Activated T-helper 2 cell treated with anti-CD3 and anti-CD28 coated beads, Interferon-gamma antibody, Interleukin-2, Interleukin-4, amounts not matched to agents 10 μg/mL and 5 μg/mL and 100 μg/mL, durations not matched to agents 14 hours and 24 hours and 36 hours (primary cell): ENCODE measurements at places on chromosomes 5 and 9.

- DNase-seq: no peak
Measured at GRCh38 chr5:171336521-171337209, 27.6 kb downstream of the TLX3 start.

DNA sequence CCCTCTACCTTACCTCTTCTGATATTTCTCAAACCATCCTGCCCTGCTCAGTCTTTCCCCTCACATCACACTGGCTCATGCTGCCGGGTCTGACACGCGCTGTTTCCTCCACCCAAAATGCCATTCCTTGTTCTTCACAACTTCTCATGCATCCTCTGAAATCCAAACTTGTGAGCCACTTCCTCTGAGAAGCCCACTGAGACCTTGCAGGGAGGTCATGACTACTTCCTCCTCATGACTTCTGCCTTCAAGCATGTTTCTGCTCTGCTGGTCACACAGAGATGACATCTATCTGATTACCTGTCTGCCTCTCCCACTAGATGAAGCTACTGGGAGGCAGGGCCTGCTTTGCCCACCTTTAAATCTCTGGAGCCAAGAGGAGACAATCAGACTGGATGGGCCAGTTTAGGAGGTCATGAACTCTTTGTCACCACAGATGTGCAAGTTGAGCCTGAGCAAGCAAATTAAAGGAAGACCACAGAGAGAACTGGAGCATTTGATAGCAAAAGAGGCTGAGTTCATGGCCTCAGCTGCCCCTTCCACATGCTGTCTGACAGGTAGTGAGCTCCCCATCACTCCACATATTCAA lies 119.8 kb upstream of the TBC1D2 start:
- no peak for DNase-seq

DNA sequence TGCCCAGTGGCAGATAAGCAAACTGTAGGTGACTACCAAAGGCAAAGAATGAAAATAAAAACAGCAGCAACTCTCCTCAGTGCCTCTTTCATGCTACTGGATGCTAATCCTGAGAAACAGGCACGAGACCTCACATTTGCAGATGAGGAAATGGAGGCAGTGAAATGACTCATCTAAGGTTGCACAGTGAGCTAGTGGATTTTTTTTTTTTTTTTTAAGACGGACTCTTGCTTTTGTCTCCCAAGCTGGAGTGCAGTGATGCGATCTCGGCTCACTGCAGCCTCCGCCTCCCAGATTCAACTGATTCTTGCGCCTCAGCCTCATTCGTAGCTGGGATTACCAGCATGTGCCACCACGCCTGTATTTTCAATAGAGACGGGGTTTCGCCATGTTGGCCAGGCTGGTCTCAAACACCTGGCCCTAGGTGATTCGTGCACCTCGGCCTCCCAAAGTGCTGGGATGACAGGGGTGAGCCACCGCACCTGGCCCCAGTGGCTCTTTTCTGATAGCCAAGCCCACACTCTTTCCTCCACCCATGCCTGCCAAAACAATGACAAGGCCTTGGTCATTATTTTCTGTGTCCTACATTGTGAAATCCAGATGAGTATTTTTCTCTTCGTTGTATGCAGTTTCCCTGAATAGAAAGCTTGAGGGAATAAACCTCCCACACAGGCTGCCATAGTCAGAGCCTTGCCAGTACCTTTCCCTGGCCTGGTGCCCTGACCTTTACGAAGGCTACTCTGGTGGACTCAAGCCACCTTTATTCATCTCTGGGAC lies 19.2 kb downstream of the DOCK2 start:
- no peak for DNase-seq

- DNase-seq: no peak
Measured at GRCh38 chr9:77807281-77807683, 159.2 kb upstream of the GNA14 start.

DNA sequence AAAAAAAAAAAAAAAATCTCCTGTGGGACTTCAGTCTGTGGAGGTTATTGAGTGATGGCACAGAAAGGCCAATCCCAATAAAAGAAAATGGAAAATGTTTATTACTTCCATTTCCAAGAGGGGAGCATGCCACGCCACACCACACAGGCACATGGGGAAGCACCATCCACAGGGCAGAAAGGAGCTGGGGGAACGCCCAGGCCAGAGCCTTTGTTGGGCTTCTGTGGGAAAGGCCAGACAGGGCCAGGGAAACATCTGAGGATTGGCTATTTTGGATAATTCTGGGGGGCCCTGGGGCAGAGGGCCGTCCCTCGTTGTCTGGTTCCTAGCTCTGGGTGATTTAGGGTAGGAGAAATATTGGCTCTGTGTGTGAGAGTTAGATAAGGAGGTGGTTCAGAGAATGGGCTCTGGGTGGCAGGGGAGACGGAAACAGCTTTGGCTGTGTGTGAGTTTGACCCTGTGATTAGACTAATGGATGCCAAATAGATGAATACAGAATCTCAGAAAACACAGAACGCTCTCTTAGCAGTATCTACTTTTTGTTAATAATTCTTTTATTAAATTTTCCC lies 49.0 kb upstream of the ABL1 start:
- DNase-seq: no peak

DNA sequence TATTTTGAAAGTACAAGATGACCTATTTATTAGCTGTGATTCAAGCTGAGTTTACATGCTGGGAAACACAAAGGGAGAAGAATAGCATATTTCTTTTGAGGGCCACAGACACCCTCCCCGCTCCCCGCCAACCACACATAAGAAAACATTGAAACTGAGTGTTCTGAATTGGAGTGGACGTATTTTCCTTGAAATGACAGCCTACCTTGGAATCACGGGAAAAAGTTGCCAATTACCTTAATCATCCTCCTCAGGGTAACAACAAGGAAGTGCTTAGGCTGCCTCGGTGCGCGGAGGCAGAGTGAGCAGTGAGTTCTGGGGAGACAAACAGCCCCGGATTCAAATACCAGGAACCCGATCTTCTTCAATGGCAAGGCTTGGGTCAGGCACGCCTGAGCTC lies 31.4 kb downstream of the CFAP77 start:
- DNase-seq: no peak

- DNase-seq: no peak
Measured at GRCh38 chr9:14336244-14336643, 22.3 kb upstream of the NFIB start.

- no peak for DNase-seq
Measured at GRCh38 chr5:150264667-150265603, 24.6 kb downstream of the CAMK2A start.

DNA sequence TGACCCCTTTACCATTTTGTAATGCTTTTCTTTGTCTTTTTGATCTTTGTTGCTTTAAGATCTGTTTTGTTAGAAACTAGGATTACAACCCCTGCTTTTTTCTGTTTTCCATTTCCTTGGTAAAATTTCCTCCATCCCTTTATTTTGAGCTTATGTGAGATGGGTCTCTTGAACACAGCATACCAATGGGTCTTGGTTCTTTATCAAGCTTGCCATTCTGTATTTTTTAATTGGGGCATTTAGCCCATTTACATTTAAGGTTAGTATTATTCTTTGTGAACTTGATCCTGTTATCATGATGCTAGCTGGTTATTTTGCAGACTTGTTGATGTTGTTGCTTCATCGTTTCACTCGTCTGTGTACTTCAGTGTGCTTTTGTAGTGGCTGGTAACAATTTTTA lies 337.3 kb downstream of the SPATA31D1 start:
- DNase-seq: no peak

DNA sequence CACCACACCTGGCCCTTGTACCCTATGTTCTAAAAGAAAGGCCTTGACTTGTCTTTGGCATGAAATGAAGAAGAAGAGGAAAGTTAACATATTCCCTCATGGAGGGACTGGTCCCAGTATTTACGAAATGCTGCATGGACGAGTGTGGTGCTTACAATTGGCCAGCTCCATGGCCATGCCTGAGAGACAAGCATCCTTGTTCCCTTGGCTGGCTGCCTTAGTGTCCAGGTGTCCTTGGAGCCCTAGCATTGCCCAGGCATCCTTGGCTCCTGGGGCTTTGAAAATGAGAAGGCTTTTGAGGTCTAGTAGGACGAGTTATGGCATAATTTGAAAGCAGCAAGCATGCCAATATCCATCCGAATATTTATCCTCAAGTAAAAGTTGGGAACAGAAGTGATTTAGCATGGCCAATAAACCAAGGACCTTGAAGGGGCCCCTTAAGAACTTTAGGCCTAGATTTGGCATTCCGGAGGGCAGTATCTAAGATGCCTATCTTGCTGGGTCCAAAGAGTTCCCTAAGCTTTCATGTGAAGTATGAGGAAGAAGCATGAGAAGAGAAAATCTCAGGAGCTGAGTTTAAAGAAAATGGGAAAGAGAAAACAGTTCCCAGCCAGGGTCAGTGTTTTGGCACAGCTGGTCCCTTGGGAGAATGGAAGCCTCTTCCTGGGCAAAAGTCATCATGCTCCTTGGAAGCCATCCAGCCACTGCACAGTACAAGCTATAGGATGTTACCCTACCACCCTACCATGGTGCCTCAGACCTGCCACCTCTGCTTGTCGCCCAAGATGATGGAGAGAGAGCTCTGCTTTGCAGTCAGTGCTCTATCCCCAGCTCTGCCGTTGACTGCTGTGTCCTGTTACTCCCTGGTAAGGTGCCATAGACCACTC lies 91.0 kb downstream of the AOPEP start:
- DNase-seq: no peak

DNA sequence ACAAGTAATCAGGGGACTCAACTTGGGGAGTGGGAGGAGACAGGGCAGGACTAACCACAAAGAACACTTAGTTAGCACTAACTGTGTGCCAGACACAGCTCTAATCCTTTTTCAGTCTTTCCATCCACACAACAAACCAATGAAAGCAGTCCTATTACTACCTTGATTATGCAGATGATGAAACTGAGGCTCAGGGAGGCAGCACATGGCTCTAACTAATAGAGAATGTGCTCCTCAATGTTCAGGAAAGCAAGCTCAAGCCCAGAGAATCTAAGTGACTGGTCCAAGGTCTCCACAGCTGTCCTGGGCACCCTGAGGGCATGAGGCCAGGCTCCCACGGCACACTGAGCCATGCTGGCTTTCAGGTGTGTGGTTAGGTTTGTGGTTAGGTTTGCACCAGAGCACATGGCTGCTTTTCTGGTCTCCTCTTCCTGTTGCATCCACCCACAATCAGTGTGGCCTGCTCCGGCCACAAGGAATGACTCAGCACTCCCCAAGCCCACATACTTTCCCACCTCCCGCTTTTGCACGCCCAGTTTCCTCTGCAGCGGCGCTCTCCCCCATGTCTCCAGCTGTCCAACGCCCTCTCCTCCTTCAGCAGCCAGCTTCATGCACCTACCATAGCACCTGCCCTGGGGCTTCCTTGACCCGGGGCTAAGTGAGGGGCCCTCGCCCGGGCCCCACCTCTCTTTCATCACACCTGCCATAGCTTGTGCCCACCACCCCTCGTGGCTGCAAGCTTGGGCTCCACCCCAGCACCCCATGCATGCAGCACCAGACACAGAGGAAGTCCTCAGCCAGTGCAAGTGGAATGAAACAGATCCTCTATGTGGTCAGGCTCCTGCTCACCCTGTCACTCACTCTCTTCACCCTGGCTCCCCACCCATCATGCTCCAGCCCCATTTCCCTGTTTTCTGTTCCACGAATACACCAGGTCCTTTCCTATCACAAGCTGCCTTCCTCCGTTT lies 133.1 kb downstream of the GABBR2 start:
- DNase-seq: peak; percentile 17

- no peak for DNase-seq
Measured at GRCh38 chr5:135171336-135171735, 137.3 kb upstream of the PITX1 start.

GRCh38 chr5:107808671-107809137 lies 138.0 kb upstream of the EFNA5 start:
- DNase-seq: no peak

DNA sequence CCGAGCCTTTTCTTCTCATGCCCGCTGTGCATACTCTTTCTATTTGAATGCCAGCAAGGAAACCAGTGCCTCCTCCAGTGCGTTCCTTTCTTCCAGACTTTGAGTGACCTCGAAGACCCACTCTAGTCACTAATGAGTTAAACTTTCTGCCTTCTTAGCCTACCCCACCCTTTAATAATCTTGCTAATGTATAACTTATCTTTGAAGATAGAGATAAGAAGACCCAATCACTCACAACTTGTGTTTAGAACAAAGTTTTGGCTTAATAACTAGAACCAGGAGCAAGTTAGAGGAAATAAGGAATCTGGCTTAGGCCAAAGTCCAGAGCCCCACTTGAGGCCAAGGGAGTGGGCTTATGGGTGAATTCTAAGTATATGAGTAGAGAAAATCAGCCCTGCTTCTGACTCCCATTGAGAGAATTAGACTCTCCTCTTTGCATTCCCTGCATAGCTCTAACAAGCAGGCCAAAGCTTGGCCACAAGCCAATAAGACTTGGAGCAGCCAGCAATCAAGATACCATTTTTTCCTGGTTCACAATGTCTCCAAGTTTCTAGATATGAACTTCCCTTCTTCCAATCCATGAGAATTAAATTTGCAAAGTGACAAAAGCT lies 181.5 kb upstream of the PIK3R1 start:
- DNase-seq: no peak

DNA sequence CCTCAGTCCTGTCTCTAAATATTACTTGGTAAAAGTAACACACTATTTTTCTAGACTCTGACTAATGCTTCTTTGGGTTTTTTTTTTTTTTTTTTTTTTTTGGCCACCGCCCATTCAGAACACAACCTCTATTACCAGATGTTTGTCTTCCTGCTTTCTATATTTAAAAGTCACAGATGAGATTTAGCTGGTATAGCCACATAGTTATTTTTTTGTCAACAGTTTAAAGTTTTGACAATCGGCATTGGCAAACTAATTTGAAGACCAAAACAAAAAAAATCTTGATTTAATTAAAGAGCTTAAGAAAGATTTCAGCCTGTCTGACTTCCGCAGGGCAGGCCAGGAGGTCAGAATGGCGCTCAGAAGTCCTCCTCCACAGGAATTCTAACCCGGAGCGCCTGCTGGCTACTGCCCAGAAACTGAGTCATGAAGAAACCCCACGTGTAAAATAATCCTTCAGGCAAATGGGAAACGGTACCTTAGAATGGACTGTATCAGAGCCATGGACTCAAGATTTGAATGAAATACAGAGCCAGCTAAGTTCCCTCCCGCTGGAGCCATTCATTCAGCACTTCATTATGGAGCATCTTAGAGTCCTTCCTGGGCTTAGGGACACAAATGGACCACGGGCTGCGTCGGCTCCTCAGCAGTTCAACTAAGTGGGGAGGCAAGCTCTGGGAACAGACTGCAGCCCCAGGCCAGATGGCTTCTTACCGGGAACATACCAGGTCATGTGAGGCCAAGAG lies 55.6 kb downstream of the PTPDC1 start:
- no peak for DNase-seq

DNA sequence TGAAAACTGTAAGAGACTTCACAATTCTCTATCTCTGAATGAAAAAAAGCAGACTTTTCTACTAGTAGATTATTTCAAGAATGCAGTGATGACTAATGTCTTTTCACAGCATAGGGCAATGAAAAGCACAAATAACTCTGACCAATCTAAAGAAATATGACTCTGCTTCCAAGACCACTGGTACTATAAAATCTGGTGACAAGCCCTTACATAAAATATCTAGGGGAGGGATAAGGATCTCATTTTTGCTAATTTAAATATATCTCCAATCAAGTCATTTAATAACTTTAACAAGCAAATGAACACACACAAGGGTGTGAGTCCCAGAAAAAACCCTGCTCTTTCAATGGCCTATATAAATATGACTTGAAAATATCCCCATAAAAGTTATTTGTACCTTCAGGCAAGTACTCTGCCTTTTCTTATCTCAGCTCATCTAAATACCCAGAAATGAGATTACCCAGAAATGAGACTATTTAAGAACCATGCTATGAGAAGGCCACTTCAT lies 105.2 kb downstream of the GNAQ start:
- no peak for DNase-seq
